Left lung (tissue), 14 donors: ENCODE measurements at places on chromosomes 3 and 15. TPM values are rescaled to one million over a fixed set of nuclear protein-coding genes. Genes with fewer than 3 reads are reported as not detected.

SH3GL3 gene
- total RNA-seq = 0.86 TPM

- H3K27ac ChIP-seq = peak overlapping the region; percentile 71
- H3K4me1 ChIP-seq = peaks cover 38% of the 10 kb centered on the region
- DNase-seq = no peak
- no peaks in the 10 kb centered on the region for H3K27me3 ChIP-seq
- no peak overlapping the region for H3K4me3 ChIP-seq
- H3K36me3 ChIP-seq = no peaks in the 10 kb centered on the region
Measured at GRCh38 chr3:4827767-4828166, 151.5 kb upstream of the BHLHE40 start.

- H3K27me3 ChIP-seq = no peaks in the 10 kb centered on the region
- H3K36me3 ChIP-seq = no peaks in the 10 kb centered on the region
- no peak overlapping the region for H3K27ac ChIP-seq
- H3K4me3 ChIP-seq = no peak overlapping the region
- no peaks in the 10 kb centered on the region for H3K4me1 ChIP-seq
Measured at GRCh38 chr3:125309476-125309875, 65.6 kb downstream of the ZNF148 start.

DNA sequence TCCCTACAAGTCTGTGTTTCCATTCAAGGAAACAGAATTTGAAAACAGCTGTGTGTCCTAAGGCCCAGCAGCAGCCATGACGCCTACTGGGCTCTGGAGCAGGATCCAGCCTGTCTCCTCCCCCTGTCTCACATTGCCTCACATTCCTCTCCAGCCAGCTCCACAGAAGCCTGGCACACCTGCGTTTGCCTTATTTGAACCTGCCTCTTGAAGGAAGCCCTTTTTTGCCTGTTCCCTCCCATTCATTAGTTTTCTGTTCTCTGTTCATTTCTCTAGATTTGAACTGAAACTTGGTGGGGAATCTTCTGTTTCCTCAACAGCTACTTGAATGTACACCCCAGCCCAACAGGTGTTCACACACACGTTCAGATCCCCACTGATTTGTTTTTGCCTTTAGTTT, 890.5 kb downstream of the TUSC7 start:
- peak; percentile 6 for DNase-seq
- H3K27me3 ChIP-seq = no peaks in the 10 kb centered on the region
- no peak overlapping the region for H3K27ac ChIP-seq
- no peaks in the 10 kb centered on the region for H3K4me1 ChIP-seq
- no peak overlapping the region for H3K4me3 ChIP-seq

DNA sequence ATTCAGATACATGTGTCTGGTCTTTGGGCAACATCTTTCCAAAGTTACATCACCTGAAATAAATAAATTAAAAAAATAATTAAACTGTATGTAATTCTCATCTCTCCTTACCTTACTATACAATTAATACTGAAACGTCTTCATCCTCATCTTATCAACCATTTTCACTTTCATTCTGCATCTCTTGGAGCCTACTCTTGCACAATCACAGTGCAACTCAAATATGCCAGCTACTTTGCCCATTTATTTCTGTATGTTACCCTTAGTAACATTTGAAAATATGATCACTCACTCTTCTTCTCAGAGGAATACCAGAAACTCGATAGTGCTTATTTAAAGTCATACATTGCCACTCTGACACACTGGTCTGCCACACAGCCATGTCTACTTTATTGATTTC, 1357.1 kb upstream of the CADM2 start:
- DNase-seq = no peak
- no peaks in the 10 kb centered on the region for H3K4me1 ChIP-seq
- H3K4me3 ChIP-seq = no peak overlapping the region
- no peaks in the 10 kb centered on the region for H3K27me3 ChIP-seq

GRCh38 chr3:14991818-14992612, 44.6 kb downstream of the NR2C2 start:
- H3K27ac ChIP-seq = no peak overlapping the region
- no peaks in the 10 kb centered on the region for H3K27me3 ChIP-seq
- H3K4me3 ChIP-seq = no peak overlapping the region
- DNase-seq = no peak
- no peaks in the 10 kb centered on the region for H3K36me3 ChIP-seq
- peaks cover 6% of the 10 kb centered on the region for H3K4me1 ChIP-seq

- peaks cover 40% of the 10 kb centered on the region for H3K4me1 ChIP-seq
- no peak overlapping the region for H3K4me3 ChIP-seq
- no peaks in the 10 kb centered on the region for H3K27me3 ChIP-seq
- no peaks in the 10 kb centered on the region for H3K36me3 ChIP-seq
Measured at GRCh38 chr3:11637901-11638458, 5.7 kb downstream of the VGLL4 start.

GRCh38 chr3:72355168-72355567, 493.1 kb downstream of the SHQ1 start:
- H3K36me3 ChIP-seq = no peaks in the 10 kb centered on the region
- no peaks in the 10 kb centered on the region for H3K27me3 ChIP-seq
- H3K27ac ChIP-seq = no peak overlapping the region
- no peaks in the 10 kb centered on the region for H3K4me1 ChIP-seq

- no peak for DNase-seq
- peaks cover 18% of the 10 kb centered on the region for H3K4me1 ChIP-seq
- no peaks in the 10 kb centered on the region for H3K27me3 ChIP-seq
- no peak overlapping the region for H3K27ac ChIP-seq
- H3K4me3 ChIP-seq = no peak overlapping the region
Measured at GRCh38 chr15:89338036-89338435, 3.4 kb upstream of the POLG start.

- H3K36me3 ChIP-seq = no peaks in the 10 kb centered on the region
- no peak overlapping the region for H3K4me3 ChIP-seq
- no peaks in the 10 kb centered on the region for H3K27me3 ChIP-seq
- DNase-seq = no peak
- peaks cover 13% of the 10 kb centered on the region for H3K4me1 ChIP-seq
- no peak overlapping the region for H3K27ac ChIP-seq
Measured at GRCh38 chr3:153600896-153601295, 438.9 kb downstream of the RAP2B start.
